ENCODE measurements at places on chromosomes 4 and X.

GRCh38 chr4:5962416-5962815 lies 55.8 kb downstream of the C4orf50 start:
- DNase-seq = no peak

DNA sequence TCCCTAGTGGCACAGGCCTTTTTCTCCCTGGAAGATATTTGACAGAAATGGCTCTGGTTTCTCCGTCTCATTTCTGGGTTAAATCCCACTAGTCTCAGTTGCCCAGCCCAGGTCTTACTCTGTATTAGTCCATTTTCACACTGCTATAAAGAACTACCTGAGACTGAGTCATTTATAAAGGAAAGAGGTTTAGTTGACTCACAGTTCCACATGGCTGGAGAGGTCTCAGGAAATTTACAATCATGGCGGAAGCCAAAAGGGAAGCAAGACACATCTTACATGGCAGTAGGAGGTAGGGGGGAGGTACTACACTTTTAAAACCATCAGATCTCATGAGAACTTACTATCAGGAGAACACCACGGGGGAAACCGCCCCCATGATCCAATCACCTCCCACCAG lies 81.9 kb downstream of the FHDC1 start:
- DNase-seq = no peak

DNA sequence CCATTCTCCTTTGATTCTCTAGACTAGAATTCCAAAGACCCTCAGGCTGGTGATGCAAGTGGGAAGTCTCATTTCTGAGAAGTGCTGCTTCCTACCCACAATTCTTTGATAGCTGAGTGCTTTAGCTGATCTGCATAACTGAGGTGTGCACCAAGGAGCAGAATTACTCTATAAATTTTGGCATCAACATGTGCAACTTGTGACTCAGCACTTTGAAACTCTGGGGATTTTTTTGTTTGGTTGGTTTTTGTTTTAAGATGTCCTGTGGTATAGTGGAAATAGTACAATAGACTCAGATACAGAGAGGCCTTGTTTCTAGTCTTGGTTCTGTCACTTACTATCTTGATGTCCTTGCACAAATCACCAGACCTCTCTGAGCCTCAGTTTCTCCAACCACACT lies 148.4 kb downstream of the AR start:
- no peak for DNase-seq

- no peak for DNase-seq
These were observed 69.8 kb downstream of the GPAT3 start for GRCh38 chr4:83605744-83606172.

- peak; percentile 13 for DNase-seq
These were observed 255.1 kb upstream of the GPC4 start for GRCh38 chrX:133670383-133670782.

- DNase-seq = no peak
These were observed 942.7 kb upstream of the NDST4 start for GRCh38 chr4:116055857-116056827.

DNA sequence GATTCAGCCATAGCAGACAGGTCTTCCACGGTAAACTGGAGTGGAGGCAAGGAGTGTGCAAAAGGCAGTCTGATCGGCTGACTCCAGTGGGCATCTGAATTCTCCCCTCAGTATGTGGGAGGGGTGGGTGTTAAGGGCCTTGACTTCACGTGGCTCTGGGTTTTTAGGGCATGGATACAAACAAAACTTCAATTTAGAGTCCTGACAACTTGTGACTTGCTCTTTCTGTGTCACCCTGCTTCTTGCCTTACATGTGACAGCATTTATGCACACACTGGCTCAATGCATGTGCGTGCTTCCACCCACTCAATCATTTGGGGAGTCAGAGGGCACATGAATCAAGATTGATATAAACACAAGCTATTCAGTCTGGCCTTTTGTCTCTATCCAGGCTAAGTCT lies 17.5 kb downstream of the PLP1 start:
- no peak for DNase-seq

- no peak for DNase-seq
These were observed 100.9 kb downstream of the FAM53A start for GRCh38 chr4:1583051-1583785.

GRCh38 chr4:154429176-154429575 lies 62.4 kb downstream of the DCHS2 start:
- DNase-seq = no peak

DNA sequence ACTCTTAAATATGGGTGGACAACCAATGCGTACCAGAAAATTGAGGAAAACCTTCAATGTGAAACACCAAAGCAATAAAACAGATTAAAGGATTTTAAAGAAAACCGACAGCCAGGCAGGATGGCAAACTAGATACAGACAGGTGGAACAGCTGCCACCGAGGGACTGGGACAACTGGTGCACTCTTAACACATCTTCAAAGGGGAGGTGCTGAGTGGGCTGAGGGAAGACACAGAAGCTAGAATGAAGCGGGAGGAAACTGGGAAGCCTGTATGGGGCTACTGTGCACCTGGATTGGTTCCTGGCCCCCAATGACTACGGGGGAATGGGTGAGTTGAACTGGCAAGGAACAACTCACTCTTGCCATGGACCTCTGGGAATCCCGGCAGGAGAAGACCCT lies 20.7 kb downstream of the ZNF280C start:
- no peak for DNase-seq

DNA sequence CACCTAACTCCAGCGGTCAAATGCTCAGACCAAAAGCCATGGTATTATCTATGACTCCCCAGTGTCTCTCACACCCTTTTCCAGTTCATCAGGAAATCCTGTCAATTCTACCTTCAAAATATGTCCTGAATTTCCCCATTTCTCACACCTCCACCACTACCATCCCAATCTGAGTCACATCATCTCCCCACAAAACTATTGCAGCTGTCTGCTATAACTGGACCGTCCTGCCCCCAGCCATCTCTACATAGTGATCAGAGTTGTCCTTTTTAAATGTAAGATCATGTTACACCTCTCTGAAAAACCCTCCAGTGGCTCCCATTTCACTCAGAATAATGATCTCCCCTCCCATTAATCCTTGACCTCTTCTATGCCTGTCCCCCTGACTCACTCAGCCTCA lies 6.8 kb upstream of the ODAPH start:
- DNase-seq = no peak

DNA sequence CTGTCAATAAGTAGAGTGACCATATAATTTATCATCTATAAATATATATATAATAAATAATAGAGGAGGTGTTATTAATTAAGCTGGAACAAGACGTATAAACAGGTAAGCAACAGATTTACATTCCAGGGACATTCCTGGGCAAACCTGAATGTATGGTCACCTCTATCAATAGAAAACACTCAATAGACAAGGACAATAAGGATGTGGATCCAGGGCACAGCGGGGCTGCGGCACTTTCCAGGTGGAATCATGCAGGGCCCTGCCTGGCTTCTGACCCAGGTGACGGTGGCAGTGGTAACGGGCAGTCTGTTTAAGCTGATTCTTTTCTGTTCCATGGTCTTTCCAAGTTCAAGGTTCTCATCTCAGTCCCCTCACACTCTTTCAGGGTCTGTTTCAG lies 22.5 kb downstream of the ENPEP start:
- no peak for DNase-seq

- no peak for DNase-seq
These were observed 75.9 kb upstream of the LSM6 start for GRCh38 chr4:146099585-146099984.

DNA sequence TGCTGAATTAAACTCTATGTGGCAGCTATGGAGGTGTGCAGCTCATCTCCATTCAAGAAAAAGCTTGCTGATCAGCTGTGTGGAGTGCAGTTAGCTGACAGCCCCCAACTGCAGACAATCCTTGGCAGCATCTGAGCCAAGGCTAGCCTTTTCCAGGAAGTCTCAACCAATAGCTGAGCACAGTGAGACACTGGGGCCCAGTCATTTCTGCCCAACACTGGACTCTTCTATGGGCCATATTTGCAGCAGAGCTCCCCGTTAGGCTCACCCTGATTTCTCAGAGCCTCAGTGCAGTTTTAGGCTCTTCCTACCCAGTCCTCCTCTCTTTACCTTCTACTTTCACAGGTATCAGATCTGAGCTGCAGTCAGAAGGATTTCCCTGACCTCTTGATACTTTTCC lies 12.9 kb downstream of the DDX53 start:
- no peak for DNase-seq

- no peak for DNase-seq
These were observed 47.7 kb downstream of the DDX60L start for GRCh38 chr4:168432419-168433146.

DNA sequence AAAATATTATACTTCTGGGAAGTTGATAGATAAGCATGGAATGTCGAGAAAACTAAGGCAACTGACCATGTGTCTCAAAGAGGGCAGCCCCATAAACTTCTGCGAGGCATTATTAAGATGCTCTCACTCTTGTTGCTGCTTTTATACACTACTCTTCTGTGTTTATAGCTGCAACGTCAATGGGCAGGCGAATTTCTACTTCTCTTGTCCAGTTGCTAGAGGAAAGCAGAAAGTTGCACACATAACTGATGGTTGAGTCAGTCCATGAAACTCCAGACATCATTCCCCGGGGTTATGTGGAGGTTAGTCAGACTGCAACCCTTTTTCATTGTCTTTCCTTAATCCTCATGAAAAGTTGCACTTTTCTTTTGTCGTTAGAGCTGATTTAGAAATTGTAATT lies 39.8 kb downstream of the VCX3B start:
- DNase-seq = no peak

GRCh38 chrX:94830717-94831116 lies 1156.7 kb downstream of the FAM133A start:
- DNase-seq = no peak

DNA sequence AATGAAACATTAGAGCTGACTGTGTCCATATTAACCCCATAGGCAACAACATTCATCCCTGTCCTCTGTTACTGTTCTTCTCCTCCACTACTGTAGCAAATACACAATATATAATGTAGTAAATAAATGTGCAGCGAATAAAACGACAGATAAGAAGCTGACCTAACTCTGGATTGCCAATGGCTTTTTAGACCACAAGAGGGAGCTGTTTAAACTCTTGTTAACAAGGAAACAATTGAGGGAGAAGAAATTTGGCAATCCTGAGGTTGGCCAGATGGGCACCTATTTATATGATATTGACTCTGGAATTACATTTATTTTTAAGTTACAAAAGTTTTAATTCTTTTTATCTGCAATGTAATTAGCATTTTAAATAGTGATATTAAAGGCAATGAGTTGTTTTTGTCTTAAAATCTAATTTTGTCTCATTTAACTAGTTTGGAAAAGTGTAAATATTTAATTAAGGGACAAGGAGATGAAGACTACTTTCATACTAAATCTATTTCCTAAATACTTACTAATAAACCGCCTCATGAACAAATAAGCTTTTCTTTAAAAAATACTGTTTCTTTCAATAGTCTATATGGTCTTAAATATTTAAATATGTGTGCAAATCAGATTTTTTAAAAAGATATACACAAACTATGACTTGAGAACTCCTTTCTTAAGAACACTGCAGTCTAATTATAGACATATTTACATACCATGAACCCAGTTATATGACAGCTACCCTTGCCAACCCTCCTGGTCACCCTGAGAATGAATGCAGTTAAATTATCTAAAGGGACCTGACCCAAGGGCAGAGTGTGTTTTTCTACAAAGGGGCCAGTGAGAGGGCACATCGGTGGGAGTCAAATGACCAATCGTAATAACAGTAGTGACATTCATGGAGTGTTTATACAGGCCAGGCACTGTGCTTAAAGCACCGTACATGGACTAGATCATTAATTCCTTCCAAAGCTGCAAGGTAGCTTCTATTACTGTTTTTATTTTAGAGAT lies 52.9 kb upstream of the HPF1 start:
- DNase-seq = peak; percentile 41

GRCh38 chrX:153334654-153335295 lies 822 bp downstream of the ZNF275 start:
- DNase-seq = no peak

DNA sequence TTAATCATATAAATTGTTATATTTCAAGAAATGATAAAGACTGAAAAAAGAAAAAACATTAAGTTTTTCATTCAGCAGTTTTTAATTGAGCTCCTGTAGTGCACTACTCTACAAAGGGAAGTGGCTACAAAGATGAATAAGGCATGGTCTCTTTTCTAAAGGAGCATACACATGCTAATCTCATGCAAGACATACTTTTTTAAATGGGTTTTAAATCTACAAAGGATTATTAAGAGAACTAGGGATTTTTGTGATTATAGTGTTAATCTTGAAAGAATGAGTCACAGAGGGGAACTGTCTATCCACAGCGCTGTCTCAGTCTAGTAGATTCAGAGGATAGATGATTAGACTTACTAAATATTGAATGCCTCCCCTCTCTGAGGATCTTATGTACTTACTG lies 1722.2 kb downstream of the RPA4 start:
- DNase-seq = no peak

GRCh38 chr4:108168671-108169523 lies at the start of gene LEF1:
LEF1 (minus strand) TSS chr4:108168932; CDS start chr4:108167767, 1,165 bp downstream.
- DNase-seq = peak; percentile 72

GRCh38 chr4:88275516-88275915 lies 8.8 kb downstream of the PPM1K start:
- no peak for DNase-seq

- peak; percentile 3 for DNase-seq
These were observed 73.0 kb upstream of the ADGRG2 start for GRCh38 chrX:19195243-19195610.

DNA sequence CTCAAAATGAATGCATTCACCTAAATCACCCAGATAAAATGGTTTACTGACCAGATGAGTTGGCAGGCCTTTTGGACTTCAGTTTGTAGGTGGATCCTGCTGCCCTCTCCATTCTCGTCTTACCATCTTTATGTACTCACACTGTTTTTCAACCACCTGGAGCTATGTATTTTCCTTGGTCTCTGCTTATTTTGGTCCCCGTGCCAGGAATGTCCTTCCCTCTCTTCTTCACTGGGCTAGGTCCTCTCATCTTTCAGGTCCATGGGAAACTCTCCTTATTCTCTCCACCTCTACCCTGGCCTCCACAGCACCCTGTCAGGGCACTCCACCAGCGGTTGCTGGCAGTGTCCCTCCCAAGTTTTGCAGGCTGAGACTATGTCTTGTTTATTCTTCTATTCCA lies 2.6 kb downstream of the GPRIN3 start:
- no peak for DNase-seq

- DNase-seq = no peak
These were observed 59.1 kb downstream of the IGFBP7 start for GRCh38 chr4:57051095-57051494.

DNA sequence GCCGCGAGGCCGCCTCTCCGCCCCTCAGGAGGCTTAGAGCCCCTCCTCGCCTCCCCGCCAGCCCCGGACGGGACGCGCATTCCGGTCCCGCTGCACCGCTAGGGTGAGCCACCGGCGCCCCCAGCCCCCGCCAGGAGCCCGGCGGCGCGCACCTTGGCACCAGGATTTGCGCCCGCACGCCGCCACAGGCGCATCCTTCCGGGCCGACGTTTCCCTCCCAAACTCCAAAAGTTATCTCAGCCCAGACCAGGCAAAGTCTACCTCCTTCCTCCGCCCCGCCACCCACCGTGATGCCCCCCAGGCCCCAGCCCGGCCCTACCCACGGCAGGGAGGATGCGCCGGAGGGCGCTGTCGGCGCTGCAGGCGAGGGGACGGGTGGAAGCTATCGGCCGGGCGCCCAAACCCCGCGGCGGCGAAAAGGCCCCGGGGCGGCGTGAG lies 538 bp downstream of the SCML2 start:
- DNase-seq = peak; percentile 17

- DNase-seq = peak; percentile 25
These were observed 143.6 kb downstream of the TMEM164 start for GRCh38 chrX:110146521-110146920.

Measured in Daoy (cell line).